CMK (cell line): ENCODE measurements at places on chromosomes 2 and 18.

DNA sequence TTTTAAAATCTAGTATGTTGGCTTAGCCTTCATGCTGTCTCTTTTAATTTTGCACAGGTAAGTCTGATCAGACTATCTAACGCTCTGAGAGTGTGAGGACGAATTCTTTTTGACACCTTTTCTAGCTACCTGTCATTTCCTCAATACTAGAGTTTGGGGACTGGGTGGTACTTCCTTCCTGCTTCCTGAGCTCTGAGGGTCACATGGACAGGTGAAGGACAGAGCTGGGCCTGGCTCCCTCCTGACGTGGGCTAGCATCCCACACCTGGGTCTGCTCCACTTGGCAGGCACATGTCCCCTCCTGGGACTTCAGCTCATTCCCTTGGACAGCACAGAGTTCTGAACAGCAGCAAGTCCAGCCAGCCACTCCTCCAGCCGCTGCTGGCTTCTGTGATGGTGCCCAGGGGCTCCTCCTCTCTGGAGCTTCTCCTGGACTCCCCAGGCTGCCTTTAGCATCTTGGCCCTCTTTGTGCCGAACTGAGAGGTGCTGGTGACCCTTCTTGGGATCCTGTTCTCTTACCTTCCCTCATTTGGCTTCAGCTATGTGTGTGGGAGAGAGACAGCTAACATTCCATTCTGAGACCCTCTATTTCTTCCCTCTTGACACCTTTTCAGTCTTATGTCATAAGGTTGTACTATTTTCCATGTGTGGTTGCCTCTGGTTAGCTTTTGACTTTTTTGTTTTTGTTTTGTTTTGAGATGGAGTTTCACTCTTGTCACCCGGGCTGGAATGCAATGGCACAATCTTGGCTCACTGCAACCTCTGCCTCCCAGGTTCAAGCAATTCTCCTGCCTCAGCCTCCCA is 106.9 kb downstream of the B3GNT2 start:
- no peak for DNase-seq

GRCh38 chr2:111015283-111015995 is 105.3 kb upstream of the BCL2L11 start:
- DNase-seq, result no peak

GRCh38 chr18:9731380-9731779 is 23.3 kb downstream of the RAB31 start:
- DNase-seq, result no peak

GRCh38 chr18:57657542-57657941 is 35.9 kb upstream of the NARS1 start:
- DNase-seq, result no peak

DNA sequence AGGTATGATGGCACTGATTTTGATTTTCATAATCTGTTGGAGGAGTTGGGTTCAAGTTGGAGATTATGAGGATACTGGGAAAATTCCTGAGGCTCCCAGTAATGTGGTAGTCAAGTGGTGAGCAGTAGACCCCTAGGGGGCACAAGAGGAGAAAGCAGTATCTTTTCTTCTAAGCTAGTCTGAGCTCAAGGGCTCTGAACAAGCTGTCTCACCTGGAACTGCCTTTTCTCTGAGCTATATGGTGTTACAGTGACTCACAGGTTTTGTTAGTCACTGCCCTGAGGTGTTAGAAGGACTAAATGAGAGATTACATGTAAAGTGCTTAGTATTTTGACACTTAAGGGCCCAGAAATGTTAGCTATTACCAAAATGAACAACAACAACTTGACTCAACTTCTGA is 42.2 kb downstream of the CD302 start:
- no peak for DNase-seq

GRCh38 chr2:237894396-237894979 is 35.1 kb downstream of the RAMP1 start:
- no peak for DNase-seq

DNA sequence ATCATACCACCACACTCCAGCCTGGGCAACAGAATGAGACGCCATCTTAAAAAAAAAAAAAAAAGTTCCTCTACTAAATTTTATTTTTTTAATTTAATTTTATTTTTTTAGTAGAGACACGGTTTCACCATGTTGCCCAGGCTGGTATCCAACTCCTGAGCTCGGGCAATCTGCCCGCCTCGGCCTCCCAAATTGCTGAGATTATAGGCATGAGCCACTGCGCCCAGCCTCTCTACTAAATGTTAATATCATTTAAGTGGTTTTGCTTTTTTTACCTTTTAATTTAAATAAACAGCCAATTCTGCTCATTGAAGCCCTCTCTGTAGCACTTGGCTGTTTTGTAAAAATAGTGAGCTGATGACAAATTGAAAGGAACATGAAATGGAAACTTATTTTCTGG is 9.2 kb downstream of the RAB17 start:
- no peak for DNase-seq

DNA sequence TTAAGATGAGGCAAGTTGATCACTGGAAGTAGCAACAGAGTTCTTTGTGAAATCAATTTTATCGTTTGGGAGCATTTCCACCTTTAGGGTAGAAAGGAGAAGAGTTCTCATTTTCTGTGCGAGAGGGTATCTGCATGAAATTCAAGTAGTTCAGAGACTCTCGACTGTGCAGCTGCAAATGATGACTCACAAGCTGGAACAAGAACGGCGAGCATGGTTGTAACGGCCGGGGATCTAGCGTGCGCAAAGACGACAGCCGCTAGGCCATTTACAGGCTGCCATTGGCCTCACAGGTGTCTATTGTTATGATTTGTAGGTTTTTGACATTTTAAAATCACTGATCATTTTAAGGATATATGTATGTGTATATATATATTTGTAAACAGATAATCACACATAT is 5.2 kb downstream of the KLHL29 start:
- no peak for DNase-seq

DNA sequence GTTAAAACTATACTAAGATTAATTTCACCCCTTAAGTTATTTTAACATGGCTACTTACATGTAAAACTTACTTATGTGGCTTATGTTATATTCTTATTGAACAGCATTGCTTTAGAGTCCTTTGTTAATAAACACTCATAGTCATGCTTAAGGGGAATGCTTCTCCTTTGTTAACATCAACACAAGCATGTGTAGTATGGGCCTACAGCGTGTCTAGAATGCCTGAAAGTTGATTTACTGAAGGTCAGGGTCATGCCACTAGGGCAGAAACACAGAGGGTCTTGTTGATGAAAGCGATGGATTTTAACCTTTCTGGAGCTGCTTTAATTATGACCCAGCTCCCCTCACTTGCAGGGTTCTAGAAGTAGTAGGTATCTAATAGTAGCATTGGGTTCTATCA is 159.8 kb upstream of the DLX2 start:
- no peak for DNase-seq

DNA sequence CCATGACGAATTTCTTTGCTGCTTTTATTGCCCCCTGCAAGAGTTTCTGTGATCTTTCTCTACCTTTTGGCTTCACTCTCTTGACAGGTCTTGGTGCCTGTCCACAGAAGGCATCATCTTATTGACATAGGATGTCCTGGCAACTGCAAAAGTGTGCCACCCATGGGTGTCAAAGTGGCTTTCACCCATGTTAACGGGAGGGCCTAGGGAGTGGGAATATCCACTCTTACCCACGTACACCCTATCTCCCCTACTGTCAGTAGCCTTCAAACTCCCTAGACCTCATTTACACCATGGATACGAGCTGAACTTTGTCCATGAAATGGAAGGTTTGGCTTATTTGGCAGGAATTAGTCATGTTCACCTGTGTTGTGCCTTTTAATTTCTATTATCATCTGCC is 16.2 kb upstream of the SULT1C3 start:
- no peak for DNase-seq

- no peak for DNase-seq
Measured at GRCh38 chr18:44098551-44099098, 582.1 kb upstream of the SETBP1 start.

DNA sequence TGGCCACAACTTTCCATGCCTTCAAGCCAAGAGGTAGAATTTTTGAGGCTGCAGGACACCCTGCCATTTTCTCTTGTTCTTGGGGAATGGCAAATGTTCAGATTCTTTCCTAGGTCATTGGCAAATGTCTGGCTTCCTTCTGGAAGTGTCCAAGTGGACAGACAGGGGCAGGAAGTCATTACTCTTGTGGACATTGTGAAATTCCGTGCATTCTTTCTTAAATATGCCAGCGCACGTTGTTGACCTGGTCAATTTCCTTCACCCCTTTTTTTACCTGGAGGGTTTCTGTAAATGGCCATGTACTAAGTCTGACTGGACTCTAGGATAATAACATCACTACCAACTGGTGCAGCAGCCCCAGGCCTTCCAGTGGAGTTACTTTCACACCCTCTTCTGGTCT is 13.9 kb downstream of the ASB18 start:
- DNase-seq, result no peak

- DNase-seq, result no peak
Measured at GRCh38 chr2:102558463-102558862, 60.9 kb upstream of the SLC9A2 start.

- no peak for DNase-seq
Measured at GRCh38 chr2:104932243-104932642, 78.3 kb downstream of the POU3F3 start.
